ENCODE measurements at places on chromosomes 6 and 20.

DNA sequence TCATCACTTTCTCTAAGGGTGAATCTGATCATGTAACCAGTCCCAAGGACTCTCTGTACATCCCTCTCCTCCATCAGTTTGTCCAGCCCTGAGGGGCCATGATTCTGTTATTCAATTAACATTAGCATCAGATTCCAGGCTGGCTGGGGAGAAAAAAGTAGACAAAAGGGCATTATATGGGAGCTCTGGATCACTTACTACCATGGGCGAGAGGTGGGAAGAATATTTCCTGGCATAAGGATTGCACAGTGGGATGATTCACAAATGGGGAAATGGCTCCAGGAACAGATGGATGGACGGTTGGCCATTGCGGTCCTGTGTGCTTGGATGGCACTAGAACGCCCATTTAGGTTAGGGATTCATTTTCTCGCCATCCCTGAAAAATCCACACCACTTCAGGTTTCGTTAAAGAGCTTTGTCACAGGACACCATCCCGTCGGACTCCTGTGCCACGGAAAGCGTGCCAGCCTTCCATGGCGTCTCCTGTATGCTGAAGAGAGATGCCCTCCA, 112.6 kb downstream of the THBS2 start:
- no peak for DNase-seq

- DNase-seq, result no peak
These were observed 5.1 kb downstream of the RALGAPB start for GRCh38 chr20:38477747-38478146.

GRCh38 chr6:109021870-109022269, 72.8 kb downstream of the SESN1 start:
- DNase-seq, result no peak

DNA sequence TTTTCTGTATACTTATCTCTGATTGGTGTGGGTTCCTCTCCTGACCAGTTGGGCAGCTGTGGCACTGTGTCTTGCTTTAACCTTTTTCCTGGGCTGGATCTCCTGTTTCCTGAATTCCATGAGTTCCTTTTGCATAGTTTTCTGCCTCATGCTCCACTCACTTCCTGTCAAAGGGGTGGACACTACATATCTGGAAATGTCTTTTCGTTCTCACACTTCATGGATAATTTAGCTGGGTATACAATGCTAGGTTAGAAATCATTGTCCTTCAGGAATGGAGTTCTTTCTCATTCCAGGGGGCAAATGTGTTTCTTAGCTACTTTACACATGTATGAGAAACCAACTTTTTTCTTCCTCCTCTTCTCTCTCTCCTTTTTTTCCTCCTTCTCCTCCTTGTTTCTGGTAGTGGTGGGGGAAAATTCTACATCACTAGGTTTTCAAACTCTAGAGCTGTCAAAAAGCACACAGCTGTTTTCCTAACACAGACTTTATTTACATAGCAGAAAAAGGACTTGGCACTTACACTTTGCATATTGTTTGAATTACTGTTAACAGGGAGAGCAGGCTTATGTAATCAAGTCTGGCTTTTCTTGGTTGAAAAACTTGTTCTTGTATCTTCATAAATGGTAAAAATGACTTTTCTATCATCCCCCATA, 9.0 kb upstream of the DDX27 start:
- DNase-seq, result no peak

GRCh38 chr6:71015392-71015791, 58.5 kb upstream of the B3GAT2 start:
- no peak for DNase-seq

DNA sequence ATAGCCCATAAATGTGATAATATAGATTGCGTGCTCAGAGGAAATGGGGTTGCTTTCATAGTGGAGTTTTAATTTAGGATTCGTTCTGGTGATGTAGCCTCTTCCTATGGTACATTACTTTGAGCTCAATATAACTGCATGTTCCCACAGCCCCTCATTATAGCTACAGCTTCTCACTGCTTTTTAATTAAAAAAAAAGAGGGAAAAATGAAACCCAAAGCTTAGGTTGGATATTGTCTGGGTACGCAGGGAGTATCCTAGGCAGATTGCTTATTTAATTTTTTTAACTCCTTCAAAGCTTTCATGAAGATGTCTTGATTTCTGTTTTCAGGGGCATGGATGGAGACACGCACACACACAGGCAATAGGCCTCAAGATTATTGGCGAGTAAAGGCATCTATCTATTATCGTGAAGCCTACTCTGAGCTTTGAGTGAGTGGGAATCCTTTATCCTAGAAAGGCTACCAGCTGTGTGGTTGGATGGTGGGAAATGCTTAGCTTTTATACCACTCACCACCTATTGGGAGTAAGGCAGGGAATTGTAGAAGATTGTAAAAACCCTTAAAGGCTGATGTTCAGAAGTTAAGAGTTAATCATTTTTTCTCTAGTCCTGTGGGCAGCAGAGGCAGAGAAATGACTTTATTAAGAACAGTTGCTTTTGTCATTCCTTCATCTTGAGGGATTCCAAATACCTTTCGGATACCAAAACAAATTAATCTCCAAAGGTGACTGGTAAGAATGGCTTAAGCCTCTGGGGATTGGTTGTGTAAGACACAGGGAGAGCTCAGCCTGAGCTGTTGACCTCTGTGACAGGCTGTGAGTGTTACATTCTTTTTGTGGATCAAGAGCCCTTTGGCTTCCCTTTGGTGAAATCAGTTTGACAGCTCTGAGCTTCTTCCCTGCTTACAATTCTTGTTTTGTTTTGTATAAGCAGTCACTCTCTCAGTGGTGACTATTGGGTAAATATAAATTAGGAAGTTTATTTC, 33.4 kb downstream of the CTNNBL1 start:
- no peak for DNase-seq

DNA sequence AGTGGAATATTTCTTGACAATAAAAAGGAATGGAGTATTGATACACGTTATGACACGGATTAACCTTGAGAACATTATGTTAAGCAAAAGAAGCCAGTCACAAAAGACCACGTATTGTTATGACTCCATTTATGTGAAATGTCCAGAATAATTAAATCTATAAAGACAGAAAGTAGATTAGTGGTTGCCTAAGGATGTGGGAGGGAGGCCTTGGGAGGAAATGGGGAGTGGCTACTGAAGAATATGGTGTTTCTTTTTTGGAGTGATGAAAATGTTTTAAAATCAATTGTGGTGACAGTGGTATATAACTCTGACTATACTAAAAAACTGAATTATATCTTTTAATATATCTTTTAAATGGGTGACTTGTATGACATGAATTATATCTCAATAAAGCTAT, 30.1 kb downstream of the TRPC4AP start:
- DNase-seq, result no peak

GRCh38 chr6:159390381-159390780, 221.2 kb downstream of the FNDC1 start:
- DNase-seq, result no peak

GRCh38 chr6:24778121-24778520, 3.4 kb downstream of the GMNN start:
- DNase-seq, result no peak

GRCh38 chr6:16819752-16820151, 58.5 kb upstream of the ATXN1 start:
- no peak for DNase-seq

DNA sequence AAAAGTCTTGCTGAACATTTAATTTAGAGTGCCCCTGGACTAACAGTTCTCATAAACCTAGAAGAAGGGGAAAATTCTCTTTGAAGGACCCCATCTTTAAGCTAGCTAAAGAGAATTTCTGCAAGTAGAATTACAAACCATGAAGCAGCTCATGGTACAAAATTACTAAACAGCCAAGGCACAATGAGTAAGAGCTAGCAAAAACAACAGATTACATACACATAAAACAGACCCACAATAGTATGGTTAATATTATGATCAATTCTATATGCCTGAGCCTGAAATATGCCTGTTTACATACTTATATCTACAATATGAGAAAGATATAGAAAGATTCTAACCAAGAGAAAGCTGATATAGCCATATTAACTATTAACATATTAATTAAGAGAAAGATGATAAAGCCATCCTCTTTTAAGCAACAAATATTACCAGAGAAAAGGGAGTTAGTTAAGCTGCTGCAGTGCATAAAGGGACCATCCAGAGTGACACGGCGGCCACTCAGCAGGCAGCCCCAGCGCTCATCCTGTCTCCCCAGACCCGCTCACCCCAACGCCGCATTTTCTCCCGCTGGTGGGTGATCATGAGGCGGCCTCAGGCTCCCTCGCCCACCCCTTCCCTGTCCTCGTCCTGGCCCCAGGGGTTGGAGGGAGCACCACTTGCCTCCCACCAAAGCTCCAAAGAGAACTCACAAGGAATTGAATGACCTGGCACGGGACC, 98.4 kb upstream of the CARMIL1 start:
- no peak for DNase-seq

DNA sequence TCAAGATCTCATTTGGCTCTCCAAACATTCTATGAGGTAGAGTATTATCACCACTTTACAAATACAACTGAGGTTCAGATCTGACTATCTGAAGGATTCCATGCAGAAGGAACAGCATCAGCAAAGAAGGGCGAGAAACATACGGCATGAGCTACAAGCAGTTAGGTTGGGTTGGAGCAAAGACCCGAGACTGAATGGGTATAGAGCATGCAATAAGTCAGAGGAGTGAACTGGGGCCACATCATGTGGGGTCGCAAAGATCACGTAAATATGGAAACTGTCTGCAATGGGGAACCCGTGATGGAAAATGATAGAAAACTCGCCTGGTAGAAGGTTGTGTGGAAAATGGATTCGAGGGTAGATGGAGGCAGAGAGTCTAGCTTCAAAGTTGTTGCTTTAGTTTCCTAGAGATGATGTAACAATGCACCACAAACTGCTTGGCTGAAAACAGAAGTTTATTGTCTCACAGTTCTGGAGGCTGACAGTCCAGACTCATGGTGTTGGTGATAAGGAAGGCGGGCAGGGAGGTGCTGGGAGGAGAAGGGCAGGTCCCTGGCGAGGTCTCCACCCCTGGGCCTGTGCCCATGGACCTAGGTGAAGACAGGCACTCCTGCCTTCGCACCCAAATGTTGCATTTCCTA, 44.3 kb upstream of the BCLAF1 start:
- DNase-seq, result no peak

- DNase-seq, result no peak
These were observed 51.0 kb upstream of the FBXO30 start for GRCh38 chr6:145865595-145865994.

DNA sequence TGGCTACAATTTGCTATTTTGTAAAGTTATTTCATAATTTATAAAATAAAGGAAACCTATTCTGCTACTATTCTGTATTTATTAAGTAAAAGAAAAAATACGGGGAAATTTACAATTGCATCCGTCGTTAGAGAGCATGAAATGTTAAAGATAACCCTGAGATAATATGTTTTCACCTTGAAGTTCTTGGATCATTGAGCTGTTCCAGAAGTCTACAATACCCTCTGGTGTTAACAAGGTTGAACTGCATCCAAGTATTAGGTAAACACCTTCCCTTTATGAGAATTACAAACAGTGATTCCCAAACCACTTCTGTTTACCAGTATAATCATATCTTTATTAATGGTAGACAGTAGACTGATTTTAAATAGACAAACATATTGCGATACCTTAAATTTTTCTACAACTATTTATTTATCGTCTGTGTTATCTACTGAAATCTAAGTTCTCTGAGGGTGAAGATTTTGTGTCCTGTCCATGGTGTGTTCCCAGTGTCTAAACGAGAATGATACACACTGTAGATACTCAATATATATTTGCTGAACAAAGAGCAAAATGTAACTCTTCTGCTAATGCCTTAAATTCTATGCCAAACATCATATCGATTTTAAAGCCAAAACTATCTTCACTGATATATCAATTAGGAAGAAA, 28.2 kb downstream of the TBC1D32 start:
- DNase-seq, result no peak

DNA sequence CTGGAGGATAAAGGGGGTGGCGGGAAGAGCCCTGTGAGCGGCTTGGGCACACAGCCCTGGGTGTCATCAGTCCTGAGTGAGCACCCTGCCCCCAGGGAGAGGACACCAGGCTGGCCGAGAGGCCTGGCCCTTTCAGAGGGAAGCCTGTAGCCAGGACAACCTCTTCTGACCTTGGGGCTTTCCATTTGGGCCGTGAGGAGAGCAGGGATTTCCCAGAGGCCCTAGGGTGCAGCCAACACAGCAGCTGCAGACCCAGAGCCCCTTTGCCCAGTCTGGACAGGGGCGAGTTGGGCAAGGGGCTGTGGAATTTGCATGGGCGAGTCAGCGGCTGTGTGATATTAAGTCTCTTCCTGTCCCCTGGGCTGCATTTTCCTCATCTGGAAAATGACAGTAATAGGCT, 6.3 kb downstream of the MAP1LC3A start:
- DNase-seq, result no peak

GRCh38 chr20:6994452-6994851, 227.0 kb downstream of the BMP2 start:
- DNase-seq, result peak; percentile 26

- no peak for DNase-seq
These were observed 25.9 kb downstream of the GNAS start for GRCh38 chr20:58878399-58878798.
